Hematopoietic multipotent progenitor cell treated with erythropoietin and hydrocortisone succinate and interleukin-3 and kit ligand, for 15 days (in vitro differentiated cells): ENCODE measurements at places on chromosomes 7 and 10.

GRCh38 chr7:5507013-5507412 lies 83.4 kb upstream of the TNRC18 start:
- DNase-seq: no peak

- no peak for DNase-seq
Observed at GRCh38 chr7:13949445-13949844, 40.0 kb downstream of the ETV1 start.

- no peak for DNase-seq
Observed at GRCh38 chr7:131124001-131124629, 203.6 kb upstream of the MKLN1 start.

GRCh38 chr10:17673471-17674061 lies 29.6 kb downstream of the STAM start:
- peak; percentile 70 for DNase-seq

DNA sequence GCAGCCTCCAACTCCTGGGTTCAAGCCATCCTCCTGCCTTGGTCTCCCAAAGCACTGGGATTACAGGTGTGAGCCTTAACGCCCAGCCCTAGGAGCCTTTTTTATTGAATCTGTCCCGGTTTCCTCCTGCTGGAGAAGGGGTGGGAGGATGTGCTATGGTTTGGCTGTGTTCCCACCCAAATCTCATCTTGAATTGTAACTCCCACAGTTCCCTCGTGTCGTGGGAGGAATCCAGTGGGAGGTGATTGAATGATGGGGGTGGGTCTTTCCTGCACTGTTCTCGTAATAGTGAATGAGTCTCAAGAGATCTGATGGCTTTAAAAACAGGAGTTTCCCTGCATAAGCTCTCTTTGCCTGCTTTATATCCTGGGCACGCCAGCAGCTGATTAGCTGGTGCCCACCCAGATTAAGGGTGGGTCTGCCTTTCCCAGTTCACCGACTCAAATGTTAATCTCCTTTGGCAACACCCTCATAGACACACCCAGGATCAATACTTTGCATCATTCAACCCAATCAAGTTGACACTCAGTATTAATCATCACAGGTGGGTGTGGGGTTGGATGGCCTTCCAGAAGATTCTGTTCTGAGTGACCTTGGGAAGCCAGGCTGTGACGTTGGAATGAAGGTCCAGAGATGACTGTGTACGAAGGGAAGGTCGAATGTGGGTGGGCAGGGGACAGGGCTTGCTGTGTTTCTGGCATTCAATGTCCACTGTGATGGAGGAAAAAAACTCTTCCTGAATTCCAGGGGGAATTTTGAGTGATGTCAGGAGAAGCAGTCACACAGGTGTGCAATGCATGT lies 33.8 kb upstream of the CUX1 start:
- DNase-seq: no peak

DNA sequence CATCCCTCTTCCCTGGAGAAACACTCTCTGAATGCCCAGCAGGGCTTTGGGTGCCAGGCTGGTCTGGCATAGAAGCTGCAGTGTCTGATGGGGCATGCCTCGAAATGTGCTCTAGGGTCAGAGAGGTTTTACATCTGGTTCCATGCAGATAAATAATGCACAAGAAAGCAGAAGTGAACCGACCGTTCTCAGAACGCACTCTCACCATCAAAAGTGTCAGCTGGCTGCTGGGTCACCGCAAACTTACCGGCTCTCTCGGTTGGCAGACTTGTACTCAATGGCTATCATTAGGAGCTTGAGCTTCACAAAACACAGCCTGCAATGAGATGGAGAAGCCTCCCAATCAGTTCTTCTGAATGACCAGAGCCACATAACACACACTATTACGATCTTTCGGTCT lies 610.0 kb downstream of the KCNMA1 start:
- no peak for DNase-seq
